ENCODE measurements at places on chromosomes 3 and 15.

DNA sequence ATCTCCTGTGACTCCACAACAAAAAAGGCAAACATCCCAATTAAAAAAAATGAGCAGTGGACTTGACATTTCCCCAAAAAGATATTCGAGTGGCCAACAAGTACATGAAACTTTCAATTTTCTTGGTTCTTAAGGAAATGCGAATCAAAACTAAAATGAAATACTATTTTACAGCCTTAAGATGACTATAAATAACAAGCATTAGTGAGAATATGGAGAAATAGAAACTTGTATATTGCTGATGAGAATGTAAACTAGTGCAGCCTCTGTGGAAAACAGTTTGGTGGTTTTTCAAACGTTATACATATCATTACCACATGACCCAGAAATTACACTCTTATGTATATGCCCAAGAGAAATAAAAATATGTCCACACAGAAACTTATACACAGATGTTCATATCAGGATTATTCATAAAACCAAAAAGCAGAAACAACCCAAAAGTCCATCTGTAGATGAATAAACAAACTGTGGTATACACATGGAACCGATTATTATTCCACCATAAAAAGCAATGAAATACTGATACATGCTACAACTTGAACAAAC, 153.2 kb upstream of the GPR149 start:
- no peak for DNase-seq

GRCh38 chr3:189365609-189366564, 194.1 kb downstream of the TPRG1 start:
- DNase-seq = no peak

- DNase-seq = no peak
These were observed 107.4 kb downstream of the VGLL4 start for GRCh38 chr3:11536132-11536935.

DNA sequence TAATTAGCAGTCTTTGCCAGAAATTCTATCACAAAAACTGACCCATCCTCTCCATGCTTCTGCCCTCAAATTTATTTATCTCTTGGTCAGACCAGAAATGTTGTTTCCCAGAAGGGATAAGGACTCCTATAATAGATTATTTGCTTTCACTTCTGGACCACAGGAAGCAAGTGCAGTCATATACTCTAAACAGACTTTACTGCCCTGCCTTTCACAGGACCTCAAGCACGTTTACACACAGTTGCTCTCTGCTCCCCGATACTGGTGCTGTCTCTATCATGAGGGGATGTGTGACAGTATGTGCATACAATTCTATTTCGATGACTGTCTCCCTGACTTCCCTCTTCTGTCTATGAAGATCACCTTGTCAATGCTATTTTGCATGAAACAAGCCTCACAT, 205.5 kb upstream of the TGFBR2 start:
- DNase-seq = no peak

DNA sequence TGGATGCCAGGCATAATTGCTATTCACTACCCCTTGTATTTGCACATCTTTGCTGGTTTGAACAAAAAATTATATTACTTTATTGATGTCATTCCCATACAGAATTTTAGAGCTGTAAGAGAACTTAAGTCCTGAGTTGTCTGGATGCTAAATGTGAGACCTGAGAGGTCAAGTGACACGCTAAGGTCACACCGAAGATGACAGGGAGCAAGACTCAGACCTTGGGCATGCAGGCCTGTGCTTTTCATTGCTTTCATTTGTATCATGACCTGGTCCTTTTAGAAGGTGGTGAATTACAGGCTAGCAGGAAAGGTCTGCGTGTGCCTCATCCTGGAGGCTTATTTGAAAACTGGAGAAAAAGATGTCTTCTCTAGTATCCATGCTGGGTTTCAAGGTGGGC, 312.0 kb upstream of the RASGRP1 start:
- DNase-seq = no peak

GRCh38 chr15:69595009-69595791, 142.6 kb downstream of the RPLP1 start:
- no peak for DNase-seq

DNA sequence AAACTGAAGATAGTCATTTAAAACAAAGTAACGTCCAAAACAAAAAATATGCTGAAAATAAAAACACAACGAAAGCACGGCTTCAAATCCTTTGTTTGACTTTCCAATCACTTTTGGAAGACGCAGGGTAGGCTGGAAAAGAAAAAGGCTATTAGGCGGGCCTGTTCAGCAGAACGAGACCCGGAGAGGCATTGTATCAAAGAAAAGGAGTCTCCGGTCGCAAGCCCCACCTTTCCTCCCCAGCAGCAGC, 691 bp downstream of the SENP7 start:
- no peak for DNase-seq

- no peak for DNase-seq
These were observed 27.6 kb upstream of the CXCR6 start for GRCh38 chr3:45915518-45916231.

DNA sequence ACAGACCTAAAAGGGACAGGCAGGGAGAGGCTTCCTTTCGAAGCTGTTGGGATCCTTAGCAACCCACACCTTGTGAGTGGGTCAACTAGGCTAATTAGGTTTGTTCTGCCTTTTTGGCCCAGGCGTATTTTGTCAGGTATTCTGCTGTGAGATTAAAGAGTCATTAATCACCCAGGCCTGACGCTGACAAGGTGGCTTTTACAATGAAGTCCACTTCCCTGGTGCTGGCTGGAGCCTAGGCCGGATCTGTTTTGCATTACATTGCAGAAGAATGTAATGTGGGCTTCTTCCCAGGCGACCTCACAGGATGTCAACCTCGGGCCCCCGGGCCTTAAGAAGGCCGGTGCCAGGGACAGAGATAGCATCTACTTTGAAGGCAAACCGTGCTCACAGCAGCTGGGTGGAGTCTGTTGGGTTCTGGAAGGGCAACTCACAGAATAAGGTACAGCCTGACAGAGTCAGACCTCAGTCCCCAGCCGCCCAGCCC, 76.9 kb downstream of the HES1 start:
- DNase-seq = no peak

DNA sequence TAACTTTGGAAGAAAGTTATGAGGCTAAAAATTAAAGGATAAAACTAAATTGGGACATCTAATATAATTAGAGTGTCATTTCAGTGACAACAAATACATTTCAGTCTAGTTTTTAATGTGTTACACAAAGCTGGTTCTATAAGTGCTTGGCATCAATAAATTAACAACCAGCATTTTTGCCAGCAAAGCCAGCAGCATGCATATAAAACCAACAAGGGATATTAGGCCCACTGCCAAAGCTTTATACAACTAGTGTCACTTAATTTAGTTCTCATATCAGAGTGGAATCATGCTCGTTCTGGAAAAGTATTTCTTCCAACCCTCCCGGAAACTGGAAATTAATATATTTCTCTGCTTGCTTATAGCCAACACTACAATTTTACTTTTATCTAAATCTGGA, 88.8 kb downstream of the THBS1 start:
- DNase-seq = no peak

DNA sequence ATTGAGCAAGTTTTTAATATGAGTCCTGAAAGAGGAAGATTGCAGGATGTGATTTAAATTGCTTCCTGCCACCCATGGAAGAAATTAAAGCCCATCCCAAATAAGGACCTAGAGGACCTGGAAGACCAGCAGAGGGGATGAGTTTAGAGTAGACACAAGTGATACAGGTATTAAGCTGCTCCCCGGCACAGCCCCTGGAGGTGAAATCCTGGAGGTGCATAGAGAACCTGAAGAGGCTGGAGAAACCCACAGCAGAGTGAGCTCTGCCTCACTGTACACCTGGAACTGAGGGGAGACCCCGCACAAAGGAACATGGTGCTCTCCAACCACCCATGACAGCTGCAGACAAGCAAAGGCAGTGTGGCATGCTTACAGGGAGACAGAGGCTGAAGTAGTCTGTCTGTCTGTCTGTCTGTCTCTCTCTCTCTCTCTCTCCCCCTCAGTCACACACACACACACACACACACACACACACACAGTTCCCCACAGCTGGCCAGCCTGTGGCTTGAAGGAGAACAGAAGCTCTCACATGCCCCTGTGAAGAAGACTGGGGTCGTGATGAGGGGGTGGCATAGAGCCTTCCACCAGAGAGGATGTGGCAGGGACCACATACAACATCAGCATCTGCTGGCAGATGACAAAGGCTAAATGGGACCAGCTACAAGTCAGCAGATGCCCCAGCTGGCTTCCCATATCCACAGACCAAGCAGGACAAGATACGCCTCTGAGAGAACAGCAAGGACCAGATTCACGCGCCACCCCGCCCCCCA, 38.1 kb downstream of the FSIP1 start:
- DNase-seq = no peak

DNA sequence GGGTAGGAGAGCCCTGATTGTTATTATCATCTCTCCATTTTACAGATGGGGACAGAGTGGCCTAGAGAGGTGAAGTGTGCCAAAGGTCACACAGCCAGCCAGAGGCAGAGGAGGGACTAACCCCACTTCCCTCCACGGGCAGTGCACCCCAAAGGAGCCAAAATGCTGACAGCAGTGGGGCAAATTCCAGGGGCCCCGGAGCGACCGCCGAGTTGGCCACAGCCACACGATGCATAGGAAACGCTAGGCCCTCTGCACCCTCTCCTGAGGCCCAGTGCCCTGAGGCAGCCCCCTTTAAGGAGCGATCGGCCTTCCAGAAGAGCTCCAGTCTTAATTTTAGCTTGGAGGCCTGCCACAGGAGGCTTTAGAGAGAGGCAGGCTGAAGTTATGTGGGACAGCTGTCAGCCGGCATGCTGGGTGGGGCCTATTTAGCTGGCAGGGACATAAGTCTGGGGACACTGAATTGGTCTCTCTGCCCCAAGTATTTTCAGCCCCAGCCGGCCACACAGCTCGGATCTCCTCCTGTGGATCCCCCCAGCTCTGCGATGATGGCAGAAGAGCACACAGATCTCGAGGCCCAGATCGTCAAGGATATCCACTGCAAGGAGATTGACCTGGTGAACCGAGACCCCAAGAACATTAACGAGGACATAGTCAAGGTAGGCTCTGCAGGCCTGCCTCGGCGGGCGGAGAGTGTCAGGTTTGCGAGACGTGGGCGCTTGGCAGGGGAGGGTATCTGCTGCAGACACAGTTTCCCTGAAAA, at the start of gene CAV3:
CAV3 (plus strand) TSS at position 471 of the 763 bp plus-strand sequence; CDS start at position 546, 75 bp downstream.
- DNase-seq = no peak

DNA sequence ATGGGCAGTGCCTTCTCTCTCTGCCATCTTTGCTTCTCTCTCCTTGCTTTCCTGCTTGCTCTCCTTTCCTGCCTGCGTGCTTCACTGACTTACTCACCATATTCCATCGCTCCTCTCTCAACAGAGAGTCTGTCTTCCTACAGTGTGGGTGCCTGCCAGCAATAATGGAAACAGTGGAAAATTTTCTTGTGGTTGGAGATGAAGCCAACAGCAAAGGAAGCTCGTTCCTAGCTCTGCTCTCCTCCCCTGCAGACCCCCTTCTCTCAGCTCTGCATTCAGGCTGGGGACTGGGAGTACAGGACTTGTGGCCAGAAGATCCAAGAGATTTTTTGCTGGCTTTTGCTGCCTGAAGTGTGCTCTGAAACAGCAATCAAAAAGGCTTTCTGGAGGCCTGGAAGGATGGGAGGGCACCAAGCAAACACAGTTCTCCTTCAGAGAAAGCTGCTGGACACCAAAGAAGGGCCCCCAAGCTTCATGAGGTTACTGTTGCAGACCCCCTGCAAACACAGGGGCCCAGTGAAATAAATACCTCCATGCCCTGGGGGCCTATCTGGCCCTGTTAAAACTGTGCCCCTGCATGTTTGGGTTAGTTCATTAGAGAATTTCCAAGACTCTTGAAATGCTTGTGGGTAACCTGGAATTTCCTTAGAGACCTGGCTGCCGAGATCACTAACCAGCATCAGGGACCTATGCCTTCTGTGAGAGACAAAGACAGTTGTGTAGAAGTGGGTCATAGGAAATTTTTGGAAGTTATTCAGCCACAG, 149.9 kb upstream of the RASGRP1 start:
- no peak for DNase-seq

GRCh38 chr3:161051856-161052255, 53.3 kb downstream of the B3GALNT1 start:
- DNase-seq = no peak

DNA sequence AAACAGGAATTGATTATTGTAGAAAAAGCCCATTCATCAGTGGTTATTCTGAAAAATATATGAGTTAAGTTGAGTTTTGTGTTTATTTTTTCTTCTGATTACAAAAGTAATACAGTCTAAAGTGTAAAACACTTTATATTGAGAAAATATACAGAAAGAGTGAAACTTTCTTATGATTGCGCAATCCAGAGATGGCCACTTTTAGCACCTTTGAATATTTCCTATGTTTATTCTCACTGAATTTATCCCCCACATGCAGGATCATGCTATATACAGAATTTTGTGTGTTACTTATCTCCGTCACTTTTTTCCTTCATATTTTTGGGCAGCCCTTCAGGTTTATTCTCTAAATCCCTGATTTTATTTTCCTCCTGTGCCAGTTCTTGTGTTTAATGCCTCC, 285.2 kb downstream of the NAALADL2 start:
- DNase-seq = no peak

- no peak for DNase-seq
These were observed 14.5 kb downstream of the PLXND1 start for GRCh38 chr3:129591932-129592331.

- no peak for DNase-seq
These were observed 5.0 kb downstream of the JMJD7 start for GRCh38 chr15:41832875-41833274.

DNA sequence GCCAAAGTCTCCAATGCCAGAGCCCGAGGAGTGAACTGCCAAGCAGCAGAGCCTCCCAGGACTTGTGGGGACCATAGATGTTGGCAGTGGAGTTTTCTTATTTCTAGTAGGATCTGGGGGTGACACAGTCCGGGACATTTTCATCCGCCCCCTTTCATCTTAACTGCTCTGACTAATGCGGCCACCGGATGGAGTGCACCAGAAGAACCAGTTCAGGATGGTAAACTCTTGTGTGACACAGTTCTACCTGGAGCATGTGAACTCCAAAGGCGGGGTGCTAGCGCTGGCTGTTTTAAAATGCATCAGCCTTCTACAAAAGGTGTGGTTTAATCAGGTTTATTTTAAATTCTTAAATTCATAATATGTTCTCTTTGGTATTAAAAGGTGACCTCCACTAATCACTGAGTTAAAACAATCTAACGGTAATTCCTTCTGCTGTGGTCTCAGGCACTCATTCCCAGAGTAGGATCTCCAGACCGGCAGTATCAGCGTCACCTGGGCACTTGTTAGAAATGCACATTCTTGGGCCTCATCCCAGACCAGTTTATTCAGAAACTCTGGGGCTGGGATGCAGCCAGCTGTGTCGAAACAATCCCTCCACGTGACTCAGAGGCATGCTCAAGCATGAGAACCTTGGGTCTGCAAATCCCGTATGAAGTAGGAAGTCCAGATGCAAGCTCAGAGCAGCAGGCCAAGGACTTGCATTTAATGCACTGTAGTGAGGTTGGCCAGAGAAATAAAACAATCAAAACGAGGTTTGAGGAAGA, 105.5 kb downstream of the GABRB3 start:
- DNase-seq = no peak

GRCh38 chr15:68278345-68278594, 725 bp downstream of the FEM1B start:
- DNase-seq = no peak

- no peak for DNase-seq
These were observed 24.5 kb upstream of the BCL6 start for GRCh38 chr3:187769771-187770170.

GRCh38 chr15:63502137-63502766, 2.1 kb upstream of the USP3 start:
- DNase-seq = no peak
